ENCODE measurements at places on chromosomes 6 and 20.
A peak's percentile ranks its signal among the peaks of the same experiment; 100 is the strongest.

- H3K36me3 ChIP-seq, result no peaks in the 10 kb centered on the region
- H3K4me3 ChIP-seq, result no peak overlapping the region
- H3K4me1 ChIP-seq, result peaks cover 22% of the 10 kb centered on the region
- peak; percentile 24 for DNase-seq
- H3K27me3 ChIP-seq, result no peaks in the 10 kb centered on the region
- no peak overlapping the region for H3K27ac ChIP-seq
Observed at GRCh38 chr20:40293740-40294139, 395.3 kb downstream of the MAFB start.

- DNase-seq, result no peak
- no peak overlapping the region for H3K27ac ChIP-seq
- no peaks in the 10 kb centered on the region for H3K27me3 ChIP-seq
Observed at GRCh38 chr20:11852811-11853210, 64.9 kb upstream of the BTBD3 start.

GRCh38 chr6:36691011-36691410, 6.6 kb upstream of the RAB44 start:
- DNase-seq, result no peak
- H3K4me1 ChIP-seq, result no peaks in the 10 kb centered on the region
- H3K27me3 ChIP-seq, result no peaks in the 10 kb centered on the region

GRCh38 chr20:300345-300990, 3.1 kb downstream of the ZCCHC3 start:
- no peaks in the 10 kb centered on the region for H3K27me3 ChIP-seq
- no peaks in the 10 kb centered on the region for H3K36me3 ChIP-seq
- DNase-seq, result no peak
- peak overlapping the region; percentile 99 for H3K27ac ChIP-seq
- H3K4me1 ChIP-seq, result peaks cover 22% of the 10 kb centered on the region

GRCh38 chr6:126826166-126826714, 292.2 kb upstream of the RSPO3 start:
- H3K27ac ChIP-seq, result no peak overlapping the region
- H3K4me1 ChIP-seq, result no peaks in the 10 kb centered on the region
- H3K36me3 ChIP-seq, result no peaks in the 10 kb centered on the region
- no peak for DNase-seq

- H3K4me3 ChIP-seq, result no peak overlapping the region
- no peaks in the 10 kb centered on the region for H3K27me3 ChIP-seq
- no peak for DNase-seq
- H3K36me3 ChIP-seq, result no peaks in the 10 kb centered on the region
- no peaks in the 10 kb centered on the region for H3K4me1 ChIP-seq
Observed at GRCh38 chr6:166924531-166924930, 31.8 kb downstream of the RNASET2 start.

- H3K4me3 ChIP-seq, result no peak overlapping the region
- H3K27me3 ChIP-seq, result no peaks in the 10 kb centered on the region
- peaks cover 63% of the 10 kb centered on the region for H3K36me3 ChIP-seq
- DNase-seq, result no peak
- peaks cover 4% of the 10 kb centered on the region for H3K4me1 ChIP-seq
Observed at GRCh38 chr20:32224463-32224862, 16.8 kb downstream of the POFUT1 start.

- H3K4me3 ChIP-seq, result no peak overlapping the region
- no peak for DNase-seq
- no peaks in the 10 kb centered on the region for H3K4me1 ChIP-seq
- no peaks in the 10 kb centered on the region for H3K27me3 ChIP-seq
Observed at GRCh38 chr6:167919349-167919748, 78.1 kb upstream of the KIF25 start.

- no peak for DNase-seq
- no peak overlapping the region for H3K27ac ChIP-seq
Observed at GRCh38 chr20:14830466-14830865, 493.1 kb upstream of the FLRT3 start.

- no peaks in the 10 kb centered on the region for H3K36me3 ChIP-seq
- no peak overlapping the region for H3K27ac ChIP-seq
- peaks cover 3% of the 10 kb centered on the region for H3K27me3 ChIP-seq
- no peak for DNase-seq
- no peak overlapping the region for H3K4me3 ChIP-seq
- no peaks in the 10 kb centered on the region for H3K4me1 ChIP-seq
Observed at GRCh38 chr6:106444777-106445507, 84.4 kb downstream of the CRYBG1 start.
